ENCODE measurements at places on chromosomes 16 and 17.

- peak; percentile 94 for DNase-seq
Observed at GRCh38 chr17:44110823-44111633, 12.4 kb downstream of the HDAC5 start.

DNA sequence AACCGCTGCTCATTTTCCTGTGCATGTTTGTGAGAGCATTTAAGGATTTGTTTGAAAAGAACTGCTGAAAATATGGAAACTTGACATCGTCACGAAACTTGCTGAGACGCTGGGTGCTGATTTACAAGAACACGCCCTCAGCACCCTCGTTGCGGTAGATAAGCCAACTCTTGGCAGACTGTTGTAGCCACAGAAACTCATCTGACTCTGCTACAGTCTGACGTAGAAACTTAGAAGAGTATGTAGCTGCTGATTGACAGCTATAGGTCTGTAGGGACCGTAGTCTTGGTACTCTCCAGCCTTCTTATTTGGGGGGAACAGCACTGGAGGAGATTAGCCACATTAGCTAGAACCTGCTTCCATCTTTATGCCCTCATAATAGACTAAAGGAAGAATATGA lies 36.1 kb upstream of the MYH2 start:
- DNase-seq, result no peak

DNA sequence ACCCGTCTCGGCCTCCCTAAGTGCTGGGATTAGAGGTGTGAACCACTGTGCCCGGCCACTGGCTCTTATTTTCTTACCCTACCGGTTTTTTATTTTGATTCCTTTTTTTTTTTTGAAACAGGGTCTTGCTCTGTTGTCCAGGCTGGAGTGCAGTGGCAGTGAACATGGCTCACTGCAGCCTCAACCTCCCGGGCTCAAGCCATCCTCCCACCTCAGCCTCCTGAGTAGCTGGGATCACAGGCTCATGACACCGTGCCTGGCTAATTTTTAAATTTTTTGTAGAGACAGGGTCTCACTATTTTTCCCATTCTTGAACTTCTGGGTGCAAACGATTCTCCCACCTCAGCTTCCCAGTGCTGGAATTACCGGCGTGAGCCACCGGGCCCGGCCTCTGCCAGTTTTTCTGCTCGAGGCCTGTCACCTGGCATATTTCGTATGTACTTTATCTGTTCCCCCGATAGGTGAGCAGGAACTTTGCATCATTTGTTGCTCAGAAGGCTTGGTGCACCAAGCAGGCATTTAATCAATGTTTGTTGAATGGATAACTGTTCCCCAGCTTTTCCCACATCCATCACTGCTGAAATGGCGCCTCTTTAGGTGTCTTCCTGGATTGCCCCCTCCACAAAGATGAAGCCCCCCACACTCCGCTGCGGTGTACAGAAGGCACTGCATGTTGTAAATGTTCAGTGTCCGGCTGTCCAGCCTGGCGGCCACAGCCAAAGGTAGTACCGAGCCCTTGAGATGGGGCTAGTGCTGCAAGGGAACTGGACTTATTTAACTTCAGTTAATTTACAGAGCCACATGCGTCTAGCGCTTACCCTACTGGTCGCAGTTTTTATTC lies 858 bp upstream of the TELO2 start:
- no peak for DNase-seq

DNA sequence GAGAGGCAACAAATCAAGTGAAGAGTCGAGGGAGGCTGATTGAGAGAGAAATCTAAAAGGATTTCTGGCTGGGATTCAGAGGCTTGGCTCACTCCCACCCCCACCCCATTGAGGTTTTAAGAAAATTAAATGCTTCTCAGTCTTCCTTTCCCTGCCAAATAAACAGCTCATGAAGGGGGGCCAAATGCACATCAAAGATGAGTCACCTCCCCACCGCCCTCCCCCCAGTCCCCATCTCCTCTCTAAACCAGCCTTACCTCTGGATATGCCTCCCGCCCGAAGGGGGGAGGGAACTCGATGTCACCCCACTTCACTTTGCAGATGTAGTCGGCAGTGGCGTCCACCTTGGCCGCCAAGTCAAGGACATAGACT lies 11.6 kb downstream of the ACLY start:
- DNase-seq, result peak; percentile 80

- no peak for DNase-seq
Observed at GRCh38 chr16:8756755-8757154, 40.7 kb downstream of the TMEM186 start.

GRCh38 chr17:17993366-17993765 lies 20.7 kb downstream of the DRC3 start:
- DNase-seq, result no peak

DNA sequence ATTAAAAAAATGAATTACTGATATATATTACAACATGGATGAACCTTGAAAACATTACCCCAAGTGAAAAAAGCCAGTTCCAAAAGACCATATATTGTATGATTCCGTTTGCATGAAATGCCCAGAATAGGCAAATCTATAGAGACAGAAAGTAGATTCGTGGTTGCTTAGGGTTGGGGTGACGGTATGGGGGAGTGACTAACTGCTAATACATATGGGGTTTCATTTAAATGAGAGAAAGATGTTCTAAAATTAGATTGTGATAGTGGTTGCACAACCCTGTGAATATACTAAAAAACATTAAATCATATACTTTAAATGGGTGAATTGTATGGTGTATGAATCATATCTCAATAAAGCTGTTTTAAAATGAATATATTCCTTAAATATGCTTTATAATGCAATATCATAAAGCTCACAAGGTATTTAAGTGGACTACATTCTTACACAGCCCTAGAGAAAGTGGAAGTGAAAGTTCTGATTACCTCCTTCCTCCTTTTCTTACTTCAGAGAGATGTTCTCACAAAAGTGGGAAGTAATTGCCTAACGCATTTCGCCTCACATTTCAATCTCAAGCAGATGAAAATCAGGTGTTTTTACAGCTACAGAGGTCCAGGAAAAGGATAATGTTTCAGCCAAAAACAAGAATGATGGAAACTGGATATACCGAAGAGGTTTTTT lies 142.7 kb upstream of the GNAO1 start:
- DNase-seq, result no peak

GRCh38 chr16:82626791-82627261 lies at the start of gene CDH13:
Gene CDH13, plus strand, starts transcription at chr16:82626969.
- DNase-seq, result peak; percentile 63

GRCh38 chr16:59698346-59699020 lies 964.4 kb upstream of the GOT2 start:
- DNase-seq, result peak; percentile 76

GRCh38 chr17:82985973-82986372 lies 93.4 kb upstream of the METRNL start:
- peak; percentile 64 for DNase-seq

GRCh38 chr17:37438141-37438540 lies 31.5 kb downstream of the TADA2A start:
- DNase-seq, result no peak

GRCh38 chr16:62475573-62475972 lies 439.3 kb upstream of the CDH8 start:
- no peak for DNase-seq

DNA sequence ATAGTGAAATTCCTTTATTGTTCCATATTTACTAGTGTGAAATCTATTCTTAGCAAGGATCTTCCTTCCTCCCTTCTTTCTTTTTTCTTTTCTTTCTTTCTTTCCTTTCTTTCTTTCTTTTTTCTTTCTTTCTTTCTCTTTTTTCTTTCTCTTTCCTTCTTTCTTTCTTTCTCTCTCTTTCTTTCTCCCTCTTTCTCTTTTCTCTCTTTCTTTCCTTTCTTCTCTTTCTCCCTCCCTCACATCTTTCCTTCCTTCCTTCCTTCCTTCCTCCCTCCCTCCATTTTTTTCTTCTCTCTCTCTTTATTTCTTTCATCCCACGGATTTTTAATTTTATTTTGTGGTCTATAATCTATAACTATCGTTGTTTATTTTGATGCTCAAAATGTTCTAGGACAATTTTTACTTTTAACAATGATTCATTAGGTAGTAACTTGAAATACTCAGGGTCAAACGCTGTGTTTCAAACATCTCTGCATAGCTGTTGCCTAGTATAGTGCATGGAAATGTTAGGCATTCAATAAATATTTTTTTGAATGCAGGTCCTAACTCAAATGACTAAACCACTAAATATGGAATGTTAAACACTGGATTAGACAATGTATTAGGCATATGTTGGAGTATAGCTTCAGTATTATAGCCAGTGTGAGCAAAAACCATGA lies 178.3 kb downstream of the MAP2K6 start:
- DNase-seq, result peak; percentile 71

DNA sequence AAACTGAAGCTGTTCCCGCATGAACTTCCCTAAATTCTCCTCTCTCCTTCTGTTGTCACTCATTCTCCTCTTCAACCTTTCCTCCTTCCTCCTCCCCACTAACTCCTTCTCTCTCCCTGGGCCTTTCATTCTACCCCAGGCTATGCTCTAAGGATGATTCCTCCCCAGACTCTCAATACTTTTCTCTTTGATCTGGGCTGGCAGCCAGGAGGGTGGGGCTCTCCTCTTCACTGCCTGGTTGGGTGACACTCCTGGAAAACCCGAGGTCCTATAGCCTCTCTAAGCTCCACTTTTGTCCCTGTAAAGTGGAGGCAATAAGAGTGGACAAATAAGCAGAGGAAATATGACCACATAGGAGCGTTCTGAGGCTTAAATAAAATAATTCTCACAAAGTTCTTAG lies 46.2 kb downstream of the HSD17B2 start:
- no peak for DNase-seq

- peak; percentile 37 for DNase-seq
Observed at GRCh38 chr17:4175921-4176807, 33.2 kb downstream of the CYB5D2 start.

GRCh38 chr16:49921791-49922456 lies 66.0 kb upstream of the ZNF423 start:
- peak; percentile 44 for DNase-seq
